ENCODE measurements at places on chromosomes 3 and 15.

DNA sequence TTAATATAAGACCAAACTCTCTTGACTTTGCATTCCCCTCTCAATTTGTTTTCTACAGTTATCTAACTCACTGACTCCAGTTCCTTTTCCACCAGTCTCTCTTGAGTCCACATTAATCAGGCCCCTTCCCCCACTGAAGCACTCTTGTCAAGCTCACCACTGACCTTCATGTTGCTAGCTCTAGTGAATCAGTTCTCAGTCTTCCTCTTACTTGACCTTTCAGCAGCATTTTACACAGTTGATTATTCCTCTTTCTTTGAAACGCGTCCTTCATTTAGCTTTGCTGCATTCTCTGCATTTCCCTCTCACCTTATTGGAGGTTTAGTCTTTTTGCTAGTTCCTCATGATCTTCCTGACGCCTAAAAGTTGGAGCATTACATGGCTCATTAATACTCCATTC is 8.3 kb downstream of the PPP2R3A start:
- no peak for DNase-seq

- no peak for DNase-seq
Observed at GRCh38 chr3:108346301-108347227, 50.2 kb downstream of the HHLA2 start.

GRCh38 chr15:39898317-39898716 is 21.7 kb downstream of the GPR176 start:
- DNase-seq = no peak

DNA sequence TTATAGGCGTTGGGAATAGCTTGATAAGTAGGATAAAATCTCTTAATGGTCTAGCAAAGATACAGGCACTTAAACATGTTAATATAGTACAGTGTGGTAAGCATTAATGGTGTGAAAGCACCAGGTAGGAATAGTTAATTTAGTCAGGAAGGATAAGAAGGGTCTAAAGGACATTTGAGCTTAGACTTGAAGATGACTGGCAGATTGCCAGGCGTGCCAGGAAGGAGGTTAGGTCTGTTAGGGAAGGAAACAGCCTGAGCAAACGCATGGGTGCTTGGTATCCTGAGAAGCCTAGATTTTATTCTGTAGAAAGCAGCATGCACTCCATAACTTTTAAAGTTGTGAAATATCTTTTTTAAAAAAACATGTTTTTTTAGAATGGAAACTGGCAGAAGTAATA is 17.7 kb downstream of the SEC62 start:
- DNase-seq = no peak

- no peak for DNase-seq
Observed at GRCh38 chr15:26892182-26892518, 25.3 kb downstream of the GABRA5 start.

DNA sequence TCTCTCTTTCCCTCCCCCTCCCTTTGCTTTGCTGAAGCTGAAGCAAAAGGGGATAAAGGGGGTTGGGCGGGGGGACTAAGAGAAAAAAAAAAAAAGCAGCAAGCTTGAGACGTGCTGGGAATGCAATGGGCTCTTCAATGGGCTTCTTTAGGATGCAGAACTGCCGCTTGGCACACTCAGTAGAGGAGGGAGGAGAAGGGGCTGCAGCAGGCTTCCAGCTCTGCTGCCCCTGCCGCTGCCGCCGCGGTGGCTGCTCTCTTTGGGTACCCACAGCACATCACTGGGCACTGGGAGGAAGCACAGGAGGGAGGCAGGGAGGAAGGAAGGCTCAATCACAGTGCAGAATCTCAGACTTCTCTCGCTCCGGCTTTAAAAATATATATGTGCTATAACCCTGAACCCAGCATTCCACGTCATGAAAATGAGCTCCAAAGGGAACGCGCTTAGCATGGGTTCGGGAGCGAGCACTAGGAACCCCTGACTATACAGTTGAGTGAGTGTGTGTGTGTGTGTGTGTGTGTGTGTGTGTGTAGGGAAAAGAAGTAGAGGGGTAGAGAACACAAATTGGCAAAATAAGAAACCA is 3.5 kb downstream of the SLITRK3 start:
- DNase-seq = no peak

DNA sequence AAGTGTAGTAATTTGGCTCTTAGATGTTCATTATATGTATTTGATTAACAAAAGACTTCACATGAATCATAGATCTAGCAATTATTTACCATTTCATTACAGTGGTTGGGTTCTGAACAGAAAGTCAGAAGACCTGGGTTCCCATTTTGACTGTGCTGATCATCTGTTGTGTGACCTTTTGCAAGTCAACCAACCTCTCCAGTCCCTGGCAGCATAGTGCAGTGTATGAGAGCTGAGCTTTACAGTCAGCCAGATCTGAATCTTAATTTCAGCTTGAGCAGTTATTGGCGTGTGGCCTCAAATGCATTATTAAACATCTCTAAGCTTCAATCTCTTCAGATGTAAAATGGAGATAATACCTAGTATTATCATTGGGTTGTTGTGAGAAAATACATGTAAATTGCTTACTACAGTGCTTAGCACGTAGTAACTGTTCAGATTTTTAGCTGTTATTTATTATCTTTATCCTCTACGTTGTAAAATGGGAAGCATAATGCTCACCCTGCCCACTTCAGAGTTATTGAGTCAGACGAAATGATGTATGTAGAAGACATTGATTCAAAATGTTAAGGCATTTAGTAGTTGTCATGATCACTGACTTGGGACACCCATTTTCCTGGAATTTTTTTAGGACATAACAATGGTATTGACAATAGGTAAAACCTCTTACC is 104.0 kb downstream of the KLHL25 start:
- no peak for DNase-seq

GRCh38 chr15:85913461-85913860 is 118.7 kb upstream of the KLHL25 start:
- no peak for DNase-seq

DNA sequence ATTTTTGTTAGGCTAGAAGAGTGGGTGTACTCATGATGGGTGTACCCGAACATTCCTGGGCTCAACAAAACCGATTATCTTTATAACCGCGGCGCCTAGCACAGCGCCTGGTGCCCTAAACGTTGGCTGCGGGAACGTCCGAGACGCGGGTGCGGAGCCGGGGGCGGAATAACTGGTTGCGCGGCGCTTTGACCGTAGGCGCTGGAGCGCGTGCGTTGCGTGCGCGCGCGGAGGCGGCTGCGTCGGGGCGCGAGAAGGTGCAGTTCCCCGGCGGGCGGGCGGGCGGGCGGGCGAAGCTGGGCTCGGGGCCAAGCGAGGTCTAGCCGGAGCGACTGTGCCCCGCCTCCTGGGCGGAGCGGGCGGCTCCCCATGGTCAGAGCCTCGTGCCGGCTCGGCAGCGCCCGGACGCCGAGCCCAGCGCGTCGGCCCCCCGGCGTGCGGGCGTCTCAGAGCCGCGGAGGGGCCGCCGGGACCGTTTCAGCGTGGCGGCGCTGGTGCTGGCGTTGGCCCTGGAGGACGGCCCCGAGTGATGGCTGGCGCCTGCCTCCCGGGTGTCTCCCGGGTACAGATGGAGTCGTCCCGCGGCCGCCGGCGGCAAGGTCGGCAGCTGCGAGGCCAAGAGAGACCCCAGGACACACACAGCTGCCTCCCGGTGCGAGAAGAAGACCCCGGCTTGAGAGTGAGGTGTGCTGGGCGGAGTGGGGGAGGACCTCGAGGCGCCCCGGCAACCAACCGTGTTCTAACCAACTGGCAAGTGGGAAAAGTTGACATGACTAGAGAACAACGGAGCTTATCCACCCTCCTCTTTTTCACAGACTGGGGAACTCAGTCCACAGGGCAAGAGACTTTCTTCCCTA is at the start of gene PLAAT1:
Gene PLAAT1, plus strand, starts transcription at position 373 of the 857 bp plus-strand sequence. CDS start 14,429 bp downstream, outside the sequence.
- DNase-seq = no peak

- DNase-seq = no peak
Observed at GRCh38 chr3:156014489-156014888, 105.9 kb upstream of the KCNAB1 start.

DNA sequence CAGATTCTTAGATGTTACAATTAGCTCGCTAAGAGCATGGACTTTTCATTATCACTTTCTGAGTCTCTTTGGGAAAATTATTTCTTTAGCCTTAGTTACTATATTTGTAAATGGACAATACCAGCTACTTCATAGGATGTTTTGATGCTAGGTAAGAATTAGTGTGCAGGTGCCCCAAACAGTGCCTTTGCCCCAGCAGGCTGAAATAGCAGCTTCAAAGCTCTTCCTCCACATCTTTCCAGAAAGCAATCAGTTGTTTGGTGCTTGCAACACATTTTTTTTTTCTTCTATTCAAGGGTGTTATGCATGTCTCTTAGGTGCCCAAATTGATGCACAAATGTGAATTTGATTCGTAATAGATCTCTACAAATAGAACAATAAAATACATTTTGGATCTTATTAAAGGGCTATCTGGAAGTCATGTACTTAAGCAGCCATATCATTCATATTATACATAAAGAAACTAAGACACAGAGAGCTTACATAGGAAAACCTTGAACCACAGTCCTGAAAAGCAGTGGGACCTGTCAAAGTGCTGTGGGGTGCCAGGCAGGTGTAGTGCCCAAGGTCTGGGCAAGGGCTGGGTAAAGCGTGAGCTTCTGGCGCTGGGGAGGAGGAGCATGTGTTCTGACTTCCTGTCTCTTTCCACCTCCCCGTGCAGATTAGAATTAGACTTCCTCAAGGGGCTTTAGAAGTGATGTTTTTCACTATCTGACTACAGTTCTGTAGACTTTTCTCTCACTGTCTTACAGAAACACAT is 62.9 kb downstream of the FNDC3B start:
- peak; percentile 19 for DNase-seq

- DNase-seq = no peak
Observed at GRCh38 chr15:67755264-67755663, 70.0 kb upstream of the SKOR1 start.

- no peak for DNase-seq
Observed at GRCh38 chr3:37594873-37595783, 266.6 kb upstream of the CTDSPL start.
